ENCODE measurements at places on chromosomes 4 and X. TPM values are rescaled to one million over a fixed set of nuclear protein-coding genes. Genes with fewer than 3 reads are reported as not detected.

S100P gene
- total RNA-seq, result not detected

CT45A5 gene
- not detected for total RNA-seq

XKRX gene
- total RNA-seq, result not detected

GPC3 gene
- 77.0 TPM for total RNA-seq

TMEM271 gene
- total RNA-seq, result not detected

SH3RF1 gene
- total RNA-seq, result 22.7 TPM

DIPK2B gene
- 130 TPM for total RNA-seq

ERAS gene
- total RNA-seq, result not detected

TEX11 gene
- not detected for total RNA-seq

NR3C2 gene
- total RNA-seq, result 8.3 TPM

SPIN4 gene
- 2.2 TPM for total RNA-seq

SLBP gene
- total RNA-seq, result 33.2 TPM

PDHA2 gene
- not detected for total RNA-seq

Data from subcutaneous adipose tissue (tissue), 4 donors.